Stimulated activated CD4-positive, alpha-beta T cell treated with anti-CD3 and anti-CD28 coated beads, Interleukin-2, amount 100 ng/mL, for 24 hours (primary cell): ENCODE measurements at places on chromosomes 6 and 20.

DNA sequence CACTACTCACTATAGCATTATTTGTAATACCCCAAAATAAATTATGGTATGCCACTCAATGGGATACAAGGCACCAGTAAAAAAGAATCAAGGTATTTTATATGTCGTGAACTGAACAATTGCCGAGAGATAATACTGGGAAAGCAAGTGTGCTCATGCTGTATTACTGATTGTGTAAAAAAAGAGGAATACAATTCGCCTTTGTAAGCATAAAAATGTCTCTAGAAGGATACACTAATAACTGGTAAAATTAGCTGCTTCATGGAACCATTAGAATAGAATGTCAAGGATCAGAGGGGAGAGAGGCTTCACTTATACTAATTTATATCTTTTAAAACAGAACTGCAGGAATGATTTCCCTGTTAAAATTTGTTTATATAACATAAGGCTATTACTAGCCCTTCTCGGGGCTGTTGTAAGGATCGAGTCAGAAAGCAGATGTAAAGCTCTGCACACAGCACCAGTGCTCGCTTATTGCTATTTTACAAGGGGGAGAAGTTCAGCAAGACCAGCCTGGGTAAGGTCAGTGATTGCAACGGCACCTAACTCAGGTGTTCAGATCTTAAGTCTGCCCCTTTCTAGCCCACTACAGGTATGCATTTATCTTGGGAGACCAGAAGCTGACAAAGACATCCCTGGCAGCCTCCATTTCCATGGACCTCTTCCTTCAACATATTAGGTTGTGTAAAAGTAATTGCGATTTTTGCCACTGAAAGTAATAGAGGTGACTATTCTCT is 61.6 kb downstream of the MYH7B start:
- DNase-seq: no peak

- peak; percentile 78 for DNase-seq
These were observed 29.2 kb downstream of the TFEB start for GRCh38 chr6:41705996-41706835.

DNA sequence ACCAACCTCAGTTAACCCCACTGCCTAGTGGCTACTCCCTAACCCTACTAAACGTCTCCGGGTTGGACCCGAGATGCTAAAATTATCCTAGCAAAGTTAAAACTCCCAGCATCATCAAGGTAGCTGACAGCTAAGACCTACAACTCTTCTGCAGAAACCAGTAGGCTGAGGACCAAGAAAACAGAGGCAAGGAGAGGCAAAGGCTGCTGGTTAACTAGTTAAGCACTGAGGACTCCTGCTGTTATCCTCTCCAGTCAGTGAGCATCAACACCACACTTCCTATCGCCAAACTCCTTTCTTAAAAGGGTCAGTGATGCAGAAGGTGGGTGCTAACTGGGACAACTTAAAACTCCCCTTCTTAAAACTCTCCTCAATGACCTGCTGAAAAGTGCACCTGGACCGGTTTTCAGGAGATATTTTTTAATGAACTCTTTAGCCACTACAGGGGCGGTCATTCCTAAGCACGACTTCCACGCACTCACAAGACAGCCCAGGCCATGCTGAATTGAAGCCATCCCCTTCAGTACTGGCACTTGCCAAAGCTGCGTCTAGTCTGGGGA is 1.7 kb downstream of the TRERF1 start:
- no peak for DNase-seq

GRCh38 chr6:133503336-133503729 is 262.2 kb downstream of the EYA4 start:
- DNase-seq: no peak

GRCh38 chr20:6683021-6683977 is 84.2 kb upstream of the BMP2 start:
- DNase-seq: no peak

- no peak for DNase-seq
These were observed 74.9 kb downstream of the AGPAT4 start for GRCh38 chr6:161198783-161199460.
